ENCODE measurements at places on chromosomes 11 and 22. TPM values are rescaled to one million over a fixed set of nuclear protein-coding genes. Genes with fewer than 3 reads are reported as not detected.

The BACE1 gene
- 12.6 TPM for total RNA-seq

The SCGB1C1 gene
- not detected for total RNA-seq

The DEUP1 gene
- total RNA-seq: 0.72 TPM

The ATP5MG gene
- total RNA-seq: 148 TPM

The TMEM25 gene
- 23.8 TPM for total RNA-seq

The GRAP2 gene
- 1.5 TPM for total RNA-seq

The GLYAT gene
- not detected for total RNA-seq

- H3K4me3 ChIP-seq: no peak overlapping the region
- no peaks in the 10 kb centered on the region for H3K4me1 ChIP-seq
- no peak overlapping the region for H3K27ac ChIP-seq
- H3K36me3 ChIP-seq: no peaks in the 10 kb centered on the region
- DNase-seq: no peak
These were observed 664.5 kb downstream of the KCNA4 start for GRCh38 chr11:29352273-29352795.

DNA sequence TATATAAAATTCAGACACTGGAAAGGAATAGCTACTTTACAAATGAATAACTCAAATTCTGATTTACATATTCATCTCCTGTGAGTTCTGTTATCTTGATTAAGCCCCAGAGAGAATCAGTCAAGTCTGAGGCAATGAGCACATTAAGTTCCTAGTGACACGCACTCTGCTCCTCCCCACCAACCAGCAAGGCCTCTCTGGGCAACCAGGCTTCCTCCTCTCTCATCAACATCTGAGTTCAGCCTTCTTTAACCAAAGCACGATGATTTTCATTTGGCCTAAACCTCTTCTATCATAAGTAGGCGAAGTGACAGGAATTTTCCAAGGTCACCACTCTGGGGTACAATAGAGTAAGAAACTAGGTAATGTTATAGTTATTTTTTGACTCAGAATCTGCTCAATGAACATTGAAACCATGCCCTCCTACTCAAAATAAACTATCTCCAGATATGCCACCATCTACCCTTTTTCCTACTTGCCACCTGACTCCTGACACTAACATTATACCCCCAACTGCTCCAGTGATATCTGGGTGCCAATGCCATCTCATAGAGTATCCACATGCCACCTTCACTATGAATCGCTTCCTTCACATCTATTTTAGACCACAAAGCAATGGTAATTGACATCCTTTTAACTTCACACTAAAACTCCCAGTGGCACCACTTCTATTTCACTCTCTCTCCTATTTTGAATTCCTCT lies 114.8 kb downstream of the FAM76B start:
- H3K4me3 ChIP-seq: no peak overlapping the region
- H3K36me3 ChIP-seq: no peaks in the 10 kb centered on the region
- no peak overlapping the region for H3K27ac ChIP-seq
- H3K27me3 ChIP-seq: no peaks in the 10 kb centered on the region
- H3K4me1 ChIP-seq: no peaks in the 10 kb centered on the region

DNA sequence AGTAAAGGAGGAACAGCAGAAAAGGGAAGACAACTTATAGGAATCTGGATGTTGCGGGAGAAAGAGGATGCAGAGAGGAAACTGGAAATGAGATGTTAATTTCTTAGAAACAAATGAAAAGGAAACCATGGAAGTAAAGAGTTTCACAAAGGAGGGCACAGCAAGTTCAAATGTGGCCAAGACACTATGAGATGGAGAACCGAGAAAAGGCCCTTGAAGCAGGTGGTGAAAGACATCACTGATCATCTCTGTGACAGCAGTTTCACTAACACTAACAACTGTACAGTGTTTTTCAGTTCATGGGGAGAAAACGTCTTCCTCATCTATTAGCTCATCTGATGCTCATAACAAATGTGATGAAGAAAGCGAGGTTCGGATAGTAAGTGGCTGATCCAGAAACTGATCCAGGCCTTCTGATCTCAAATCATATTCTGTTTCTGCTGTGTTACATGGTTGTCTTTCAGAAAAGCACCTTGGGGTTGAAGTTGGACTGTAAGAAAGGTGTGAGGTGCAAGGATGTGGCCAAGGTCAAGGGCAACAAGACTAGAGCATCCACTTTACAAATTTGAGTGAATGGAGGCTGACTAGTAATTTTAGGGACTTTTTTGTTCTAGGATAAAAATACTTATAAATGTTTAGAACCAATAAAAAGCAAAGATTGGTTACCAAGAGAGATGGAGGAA lies 492.1 kb upstream of the CADM1 start:
- no peak overlapping the region for H3K27ac ChIP-seq
- no peaks in the 10 kb centered on the region for H3K36me3 ChIP-seq
- H3K27me3 ChIP-seq: no peaks in the 10 kb centered on the region
- H3K4me1 ChIP-seq: no peaks in the 10 kb centered on the region
- DNase-seq: no peak

GRCh38 chr22:48627203-48627602 lies 1200.5 kb downstream of the BRD1 start:
- no peaks in the 10 kb centered on the region for H3K27me3 ChIP-seq
- no peak overlapping the region for H3K27ac ChIP-seq
- DNase-seq: peak; percentile 76
- peaks cover 7% of the 10 kb centered on the region for H3K4me1 ChIP-seq
- no peaks in the 10 kb centered on the region for H3K36me3 ChIP-seq
- H3K4me3 ChIP-seq: no peak overlapping the region

GRCh38 chr11:47325271-47326041 lies 27.0 kb downstream of the MYBPC3 start:
- no peaks in the 10 kb centered on the region for H3K36me3 ChIP-seq
- H3K27me3 ChIP-seq: no peaks in the 10 kb centered on the region
- H3K27ac ChIP-seq: no peak overlapping the region
- H3K4me1 ChIP-seq: no peaks in the 10 kb centered on the region
- DNase-seq: no peak

DNA sequence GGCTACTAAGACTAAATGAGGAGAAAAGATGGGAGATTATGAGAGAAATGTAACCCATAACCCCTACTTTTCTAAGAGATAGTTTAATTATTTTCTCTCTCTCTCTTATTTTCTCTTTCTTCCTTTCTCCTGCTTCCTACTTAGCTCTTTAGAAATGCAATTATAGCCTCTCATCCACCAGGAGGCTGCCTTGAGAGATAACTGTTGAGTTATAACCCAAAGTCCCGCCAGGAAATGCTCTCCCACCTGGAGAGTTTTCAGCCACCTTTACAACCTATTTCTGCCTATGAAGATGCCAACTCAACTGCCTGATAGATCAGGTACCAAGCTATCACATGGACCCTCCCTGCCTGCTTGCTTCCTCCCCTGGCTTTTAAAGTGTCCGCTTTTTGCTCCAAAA lies 34.0 kb upstream of the TMEM123 start:
- H3K4me1 ChIP-seq: no peaks in the 10 kb centered on the region
- H3K4me3 ChIP-seq: no peak overlapping the region
- H3K27me3 ChIP-seq: no peaks in the 10 kb centered on the region
- H3K27ac ChIP-seq: no peak overlapping the region
- no peaks in the 10 kb centered on the region for H3K36me3 ChIP-seq
- no peak for DNase-seq

DNA sequence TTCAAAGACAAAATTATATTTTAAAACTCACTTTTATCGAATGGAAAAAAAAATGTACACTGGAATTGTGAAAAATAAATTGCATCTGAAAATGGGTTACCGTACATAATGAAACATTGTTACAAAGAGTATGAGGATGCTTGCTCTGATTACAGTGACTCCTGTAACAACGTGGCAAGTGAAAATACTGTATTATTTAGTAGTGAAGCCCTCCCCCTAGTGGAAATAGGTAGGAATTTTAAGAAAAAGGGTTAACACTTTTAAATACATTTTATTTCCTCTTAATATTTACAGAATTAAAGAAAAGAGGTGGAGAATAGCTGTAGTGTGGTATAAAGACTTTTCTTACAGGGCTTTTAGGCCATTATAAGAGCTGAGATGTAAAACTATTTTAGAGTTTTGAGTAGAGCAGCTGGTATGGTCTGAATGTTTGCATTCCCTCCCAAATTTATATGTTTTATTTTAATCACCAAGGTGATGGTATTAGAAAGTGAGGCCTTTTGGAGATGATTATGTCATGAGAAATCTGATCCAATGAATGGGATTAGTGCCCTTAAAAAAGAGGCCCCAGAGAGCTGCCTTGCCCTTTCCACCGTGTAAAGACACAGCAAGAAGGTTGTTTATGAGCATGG lies 25.2 kb downstream of the FAM76B start:
- no peaks in the 10 kb centered on the region for H3K36me3 ChIP-seq
- no peak overlapping the region for H3K27ac ChIP-seq
- no peak overlapping the region for H3K4me3 ChIP-seq
- no peak for DNase-seq
- H3K4me1 ChIP-seq: no peaks in the 10 kb centered on the region
- no peaks in the 10 kb centered on the region for H3K27me3 ChIP-seq

DNA sequence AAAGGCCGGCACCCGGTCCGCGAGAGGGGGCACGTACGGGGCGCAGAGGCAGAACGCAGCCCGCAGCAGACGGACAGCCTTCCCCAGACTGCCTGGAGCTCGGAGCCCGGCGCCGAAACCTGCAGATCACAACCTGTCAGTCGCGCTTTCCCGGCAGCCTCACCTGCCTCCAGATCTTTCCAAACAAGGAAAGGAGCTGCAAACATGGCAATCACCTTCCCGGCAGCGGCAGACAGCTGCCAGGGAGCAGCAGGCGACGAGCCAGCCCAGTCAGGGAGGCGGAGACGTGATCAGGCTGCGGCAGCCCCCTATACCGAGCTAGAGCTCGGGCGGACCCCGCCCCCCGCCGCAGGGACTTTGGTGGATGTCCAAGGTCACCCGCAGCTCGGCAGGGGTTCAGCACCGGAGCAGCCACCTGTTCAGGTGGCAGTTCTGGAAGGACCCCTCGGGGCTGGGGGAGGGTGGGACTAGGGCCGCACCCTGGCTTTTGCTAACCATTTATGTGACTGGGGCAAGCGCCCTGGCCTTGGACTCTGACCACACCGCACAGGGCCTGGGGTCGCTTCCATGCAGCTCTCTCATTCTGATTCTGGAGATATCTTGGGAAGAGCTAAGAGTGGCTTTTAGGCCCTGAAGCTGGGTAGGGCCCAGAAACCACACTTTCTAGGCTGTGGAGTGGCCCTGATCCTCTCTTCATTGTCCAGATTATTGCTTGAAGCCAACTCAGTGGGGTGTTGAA lies 143.8 kb downstream of the NECTIN1 start:
- H3K27ac ChIP-seq: no peak overlapping the region
- peaks cover 3% of the 10 kb centered on the region for H3K4me1 ChIP-seq
- H3K27me3 ChIP-seq: no peaks in the 10 kb centered on the region
- no peak for DNase-seq

DNA sequence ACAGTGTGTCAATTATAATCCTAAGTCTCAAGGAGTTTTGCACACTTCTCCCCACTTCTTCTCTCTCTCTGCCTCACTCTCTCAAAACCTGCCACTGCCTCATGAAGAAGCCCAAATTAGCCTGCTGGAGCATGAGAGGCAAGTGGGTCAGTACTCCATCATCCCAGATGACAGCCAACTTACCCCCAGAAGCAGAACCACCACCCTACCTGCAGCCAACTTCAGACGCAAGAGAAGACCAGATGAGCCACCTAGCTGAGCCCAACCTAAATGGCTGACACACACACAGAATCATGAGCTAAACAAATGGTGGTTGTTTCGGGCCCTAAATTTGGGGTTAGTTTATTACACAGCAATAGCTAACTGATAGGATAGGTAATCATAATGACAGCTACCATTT lies 61.2 kb downstream of the CD82 start:
- DNase-seq: no peak
- peaks cover 7% of the 10 kb centered on the region for H3K4me1 ChIP-seq
- no peaks in the 10 kb centered on the region for H3K36me3 ChIP-seq

DNA sequence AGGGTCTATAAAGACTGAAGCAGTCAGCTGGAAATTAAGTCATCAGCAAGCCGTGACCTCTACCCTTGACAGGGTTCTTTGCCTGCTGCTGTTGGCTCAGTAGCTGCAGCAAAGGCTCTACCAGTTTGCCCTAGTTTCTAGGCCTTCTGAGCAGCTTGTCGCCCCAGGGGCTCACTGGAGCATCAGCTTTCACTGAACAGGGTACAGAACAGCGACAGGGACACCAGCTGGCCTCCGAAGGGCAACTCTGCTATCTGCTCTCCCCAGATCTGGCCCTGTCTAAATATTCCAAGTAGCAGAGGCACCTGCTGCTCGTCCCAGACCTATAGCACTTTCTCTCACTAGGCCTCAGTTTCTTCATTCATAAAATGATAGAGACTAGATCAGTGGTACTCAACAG lies 42.4 kb downstream of the SMCO4 start:
- no peak overlapping the region for H3K27ac ChIP-seq
- H3K36me3 ChIP-seq: no peaks in the 10 kb centered on the region
- no peak for DNase-seq
- H3K27me3 ChIP-seq: no peaks in the 10 kb centered on the region
- no peak overlapping the region for H3K4me3 ChIP-seq

GRCh38 chr22:48605856-48606481 lies 1221.7 kb downstream of the BRD1 start:
- H3K27ac ChIP-seq: no peak overlapping the region
- no peaks in the 10 kb centered on the region for H3K36me3 ChIP-seq
- H3K4me3 ChIP-seq: no peak overlapping the region
- peak; percentile 39 for DNase-seq

GRCh38 chr11:6473451-6474412 lies at the start of gene TRIM3:
TSS of gene TRIM3 (minus strand) at chr11:6473941. CDS start at chr11:6465695, 8,246 bp downstream.
- H3K27me3 ChIP-seq: no peaks in the 10 kb centered on the region
- peaks cover 7% of the 10 kb centered on the region for H3K4me1 ChIP-seq
- DNase-seq: peak; percentile 97
- H3K36me3 ChIP-seq: no peaks in the 10 kb centered on the region
- peak within 1 kb of the TSS; percentile 50 for H3K27ac ChIP-seq
- H3K4me3 ChIP-seq: peak within 1 kb of the TSS; percentile 68

DNA sequence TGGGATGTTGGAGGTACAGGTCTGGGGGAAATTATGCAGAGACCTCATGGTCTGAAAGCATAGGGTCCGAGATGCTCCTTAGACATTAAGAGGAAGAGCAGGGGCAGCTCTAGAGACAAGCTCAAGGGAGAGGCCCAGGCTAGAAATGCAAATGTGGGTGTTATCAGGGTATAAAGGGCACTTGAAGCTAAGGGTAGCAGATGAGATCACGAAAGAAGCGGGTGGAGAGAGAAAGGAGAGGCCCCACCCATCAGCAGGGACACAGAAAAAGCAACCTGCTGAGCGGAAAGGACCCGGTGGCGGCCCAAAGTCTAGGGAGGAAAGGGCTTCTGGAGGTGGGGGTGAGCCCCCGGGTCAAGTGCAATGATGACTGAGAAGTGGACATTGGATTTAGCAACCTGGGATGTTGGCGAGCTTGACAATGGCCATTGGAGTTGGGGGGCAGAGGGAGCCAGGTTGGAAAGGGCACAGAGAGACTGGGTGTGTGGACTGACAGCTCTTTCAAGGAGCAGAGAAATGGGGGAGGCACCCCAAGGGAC lies 8.9 kb downstream of the TMPRSS6 start:
- H3K4me3 ChIP-seq: no peak overlapping the region
- no peaks in the 10 kb centered on the region for H3K4me1 ChIP-seq
- H3K27me3 ChIP-seq: no peaks in the 10 kb centered on the region
- no peaks in the 10 kb centered on the region for H3K36me3 ChIP-seq

DNA sequence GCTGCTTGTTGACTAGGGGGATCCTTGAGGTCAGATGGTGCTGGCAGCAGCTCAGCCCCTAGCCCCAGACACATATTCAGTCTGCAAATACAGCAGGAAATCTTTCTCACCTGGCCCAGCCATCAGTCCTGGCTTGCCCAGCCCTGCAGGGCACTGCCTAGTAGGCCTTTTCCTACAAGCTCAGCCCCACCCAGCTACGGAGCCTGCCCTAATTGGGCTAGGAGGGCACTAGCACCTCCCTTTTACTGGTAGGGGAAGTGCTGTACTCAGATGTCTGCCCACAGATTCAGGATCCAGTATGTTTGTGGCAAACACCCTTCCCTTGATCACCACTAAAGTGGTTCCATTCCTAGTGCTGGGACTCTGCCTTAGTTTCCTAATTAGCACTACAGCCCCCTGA lies 257.1 kb upstream of the CADM1 start:
- no peak for DNase-seq
- H3K4me1 ChIP-seq: peaks cover 7% of the 10 kb centered on the region
- H3K36me3 ChIP-seq: no peaks in the 10 kb centered on the region
- no peak overlapping the region for H3K4me3 ChIP-seq
- no peak overlapping the region for H3K27ac ChIP-seq
